ENCODE measurements at places on chromosomes 4 and X.

DNA sequence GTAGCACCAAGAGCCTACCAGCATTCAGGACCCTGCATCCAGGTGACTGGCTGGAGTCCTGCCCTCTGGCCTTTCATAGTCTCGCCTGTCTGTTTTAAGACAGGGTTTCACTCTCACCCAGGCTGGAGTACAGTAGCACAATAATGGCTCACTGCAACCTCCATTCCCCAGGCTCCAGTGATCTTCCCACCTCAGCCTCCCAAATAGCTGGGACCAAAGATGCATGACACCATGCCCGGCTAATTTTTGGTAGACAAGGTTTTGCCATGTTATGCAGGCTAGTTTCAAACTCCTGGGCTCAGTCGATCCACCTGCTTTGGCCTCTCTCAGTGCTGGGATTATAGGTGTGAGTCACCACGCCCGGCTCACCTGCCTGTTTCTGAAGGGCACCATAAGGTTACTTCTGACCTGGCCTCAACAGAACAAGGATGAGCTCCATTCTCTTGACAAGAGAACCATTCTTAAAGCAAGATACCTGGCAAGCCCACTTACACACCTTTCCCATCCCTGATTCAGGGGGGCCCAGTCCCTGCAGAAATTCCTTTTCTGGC, 6.7 kb downstream of the RPS4X start:
- no peak for DNase-seq

DNA sequence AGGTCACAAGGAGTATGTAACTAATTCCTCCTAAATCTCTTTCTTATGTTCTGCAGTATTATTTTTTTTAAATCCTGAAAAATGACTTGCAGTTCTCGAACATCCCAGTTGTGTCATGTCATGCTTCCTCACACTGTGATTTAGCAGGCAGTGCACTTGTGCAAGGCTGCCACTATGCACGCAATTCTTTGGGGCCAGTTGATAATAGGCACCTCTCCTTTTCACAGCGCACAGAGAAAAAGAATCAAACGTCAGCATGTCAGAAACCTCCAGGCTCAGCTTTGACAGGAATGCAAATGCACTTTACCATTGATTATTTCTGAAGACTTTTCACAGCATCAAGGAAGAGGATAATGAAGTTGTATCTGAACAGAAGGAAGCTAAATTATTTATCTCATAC, 62.9 kb downstream of the FGF13 start:
- DNase-seq: no peak

GRCh38 chrX:56853436-56853835, 124.4 kb downstream of the NBDY start:
- DNase-seq: no peak

DNA sequence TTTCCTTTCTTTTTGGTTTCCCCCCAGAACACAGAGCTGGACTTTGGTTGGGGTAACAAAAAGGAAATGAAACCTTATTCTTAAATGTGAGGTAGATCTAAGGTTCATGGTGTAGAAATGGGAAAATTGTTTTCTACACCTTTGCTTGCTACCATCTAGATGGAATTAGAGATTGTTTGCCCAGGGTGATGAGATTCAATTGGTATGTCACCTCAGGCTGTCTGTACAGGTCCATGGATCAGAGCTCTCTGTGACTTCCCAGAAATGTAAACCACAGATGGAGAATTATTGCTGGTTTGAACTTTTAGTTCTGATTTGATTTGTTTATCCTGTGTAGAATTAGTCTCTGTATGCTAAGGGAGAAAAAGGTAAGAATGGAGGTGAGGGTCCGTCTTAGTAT, 146.7 kb downstream of the PCDH7 start:
- DNase-seq: no peak

DNA sequence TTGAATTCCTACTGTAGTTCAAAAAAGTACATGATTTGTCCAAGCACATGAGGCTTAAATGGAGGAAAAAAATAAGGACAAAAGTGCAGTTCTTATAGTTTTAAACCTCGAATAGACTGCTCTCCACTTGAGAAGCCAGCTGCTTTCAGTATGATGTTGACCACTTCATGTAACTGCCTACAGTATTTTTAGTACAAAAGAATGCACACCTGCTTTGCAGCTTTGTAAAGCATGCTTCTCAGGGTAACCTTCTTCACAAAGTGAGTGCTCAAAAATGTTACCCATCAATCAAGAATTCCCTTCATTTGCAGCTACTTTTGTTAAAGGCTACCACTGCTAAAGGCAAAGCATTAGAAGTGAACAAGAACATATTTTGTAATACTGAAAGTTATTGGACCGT, 83.4 kb upstream of the FAM47B start:
- DNase-seq: no peak

- DNase-seq: no peak
These were observed 52.9 kb downstream of the TMEM150C start for GRCh38 chr4:82508806-82509428.

DNA sequence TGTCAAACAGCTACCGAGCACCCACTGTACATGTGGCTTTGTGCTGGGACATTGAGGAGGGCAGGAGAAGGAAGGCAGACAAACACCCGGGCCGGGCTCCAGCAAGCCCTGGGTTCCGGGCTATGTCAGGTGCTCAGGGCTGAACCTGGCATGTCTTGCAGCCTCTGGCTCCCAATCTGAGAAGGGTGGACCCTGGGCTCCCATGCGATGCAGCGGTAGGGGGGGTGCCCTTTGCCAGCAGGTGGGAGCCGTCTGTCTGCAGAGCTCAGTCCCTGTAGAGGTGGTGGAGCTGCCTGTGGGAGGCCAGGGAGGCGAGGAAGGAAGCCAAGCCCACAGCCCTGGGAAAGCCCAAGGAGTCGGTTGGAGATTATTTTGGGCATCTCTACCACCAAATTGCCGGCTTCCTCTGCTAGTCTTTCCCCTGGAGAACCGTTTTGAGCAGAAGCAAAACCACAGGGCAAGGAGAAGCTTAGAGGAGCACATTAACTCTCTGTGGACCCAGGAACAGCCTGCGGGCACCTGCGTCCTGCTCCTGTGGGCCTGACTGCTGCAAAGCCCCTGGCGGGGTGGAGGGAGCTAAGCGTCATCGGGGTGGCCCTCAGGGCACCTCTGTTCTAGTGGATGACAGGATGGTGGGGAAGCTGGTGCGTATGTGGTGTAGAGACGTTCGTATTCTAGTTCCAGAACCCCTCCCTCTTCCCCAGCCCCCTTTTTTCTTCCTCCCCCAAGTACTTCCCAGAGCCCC, 10.3 kb downstream of the CPZ start:
- DNase-seq: no peak

DNA sequence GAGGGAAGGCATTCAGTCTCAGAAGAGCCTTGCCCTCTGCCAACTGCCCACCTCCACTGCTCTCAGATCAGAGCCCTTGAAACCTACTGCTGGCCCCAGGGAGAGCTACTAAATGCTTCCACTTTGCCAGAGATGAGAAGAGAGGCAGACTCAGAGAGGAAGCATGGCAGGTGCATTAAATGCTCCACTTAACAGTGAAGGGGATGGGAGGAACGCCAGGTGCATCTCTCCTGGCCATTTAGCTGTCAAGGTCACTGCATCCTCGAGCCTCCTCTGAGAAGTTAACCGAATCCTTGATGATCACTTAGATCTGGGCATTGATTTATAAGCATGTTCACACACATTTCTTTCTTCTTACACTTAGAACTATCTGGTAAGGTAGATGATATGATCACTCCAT, 15.0 kb downstream of the TRPC5 start:
- DNase-seq: no peak

DNA sequence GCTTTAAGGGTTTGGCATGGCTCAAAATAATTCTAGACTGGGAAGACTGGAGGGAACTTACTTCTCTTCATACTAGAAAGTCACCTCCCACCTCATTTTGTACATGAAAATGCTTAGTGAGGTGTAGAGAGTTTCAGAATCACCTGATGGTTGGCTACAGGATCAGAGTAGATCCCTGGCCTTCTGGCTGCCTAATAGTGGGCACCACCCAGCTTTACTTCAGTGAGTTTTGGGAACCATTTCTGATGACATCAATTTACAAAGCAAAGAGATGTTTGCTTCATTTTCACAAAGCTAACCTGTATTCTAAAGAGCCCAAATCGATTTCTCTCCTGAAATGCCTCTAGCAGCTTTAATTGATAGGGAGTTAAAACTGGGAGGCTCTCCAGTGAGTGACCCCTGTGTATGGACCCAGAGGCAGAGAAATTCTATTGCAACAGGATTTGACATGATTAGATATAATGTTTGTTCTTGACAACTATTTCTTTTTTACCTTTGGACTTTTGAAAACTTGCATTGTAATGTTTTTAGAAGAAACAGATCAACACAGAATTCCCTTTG, 180.5 kb downstream of the PTTG2 start:
- no peak for DNase-seq

DNA sequence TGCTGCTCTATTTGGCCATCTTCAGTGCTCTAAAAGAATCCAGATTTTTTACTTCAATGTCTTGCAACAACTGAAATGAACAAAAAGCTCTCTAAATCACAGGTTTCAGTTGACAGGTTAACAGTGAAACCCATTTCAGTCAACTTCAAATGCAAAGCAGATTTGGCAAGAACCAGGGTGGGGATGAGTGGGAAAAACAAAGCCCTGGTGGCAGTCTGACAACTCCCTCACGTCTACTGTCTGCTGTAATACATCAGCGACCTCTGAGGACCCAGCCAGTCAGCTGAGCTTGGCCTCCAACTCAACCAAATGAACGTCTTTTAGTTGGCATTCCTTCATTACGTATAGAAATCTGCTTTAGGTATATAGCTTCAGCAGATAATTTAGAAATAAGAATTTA, 95.8 kb downstream of the COL25A1 start:
- no peak for DNase-seq

GRCh38 chr4:163815776-163816175, 321.3 kb downstream of the TMA16 start:
- DNase-seq: no peak

- DNase-seq: no peak
These were observed 18.4 kb downstream of the CT47B1 start for GRCh38 chrX:120857240-120857639.

GRCh38 chr4:127268367-127268766, 364.4 kb upstream of the INTU start:
- DNase-seq: no peak

GRCh38 chr4:70531981-70532380, 13.6 kb downstream of the AMTN start:
- no peak for DNase-seq
